T follicular helper cell (primary cell): ENCODE measurements at places on chromosomes 4 and X.

DNA sequence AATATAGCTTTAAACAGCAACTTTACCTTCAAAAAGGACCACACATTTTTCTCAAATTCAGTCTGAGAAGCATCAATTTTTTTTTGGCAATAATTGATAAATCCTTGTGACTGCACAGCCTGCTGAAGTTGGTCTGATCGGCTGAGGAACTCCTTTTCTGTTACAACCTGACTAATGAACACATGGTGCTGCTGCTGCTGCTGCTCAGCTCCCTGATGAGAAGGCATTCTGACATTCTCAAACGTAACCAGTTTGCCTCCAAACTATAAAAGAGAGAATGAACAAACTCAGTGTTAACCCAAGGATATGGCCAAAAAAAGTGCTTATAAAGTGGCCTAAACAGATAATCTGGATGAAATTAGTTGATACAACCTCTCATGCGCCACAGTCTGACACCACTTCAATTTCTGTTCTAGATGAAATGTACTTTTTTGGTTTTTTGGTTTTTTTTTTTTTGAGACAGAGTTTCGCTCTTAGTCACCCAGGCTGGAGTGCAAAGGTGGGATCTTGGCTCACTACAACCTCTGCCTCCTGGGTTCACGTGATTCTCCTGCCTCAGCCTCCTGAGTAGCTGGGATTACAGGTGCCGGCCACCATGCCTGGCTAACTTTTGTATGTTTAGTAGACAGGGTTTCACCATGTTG is 26.5 kb downstream of the SEC31A start:
- DNase-seq = no peak

DNA sequence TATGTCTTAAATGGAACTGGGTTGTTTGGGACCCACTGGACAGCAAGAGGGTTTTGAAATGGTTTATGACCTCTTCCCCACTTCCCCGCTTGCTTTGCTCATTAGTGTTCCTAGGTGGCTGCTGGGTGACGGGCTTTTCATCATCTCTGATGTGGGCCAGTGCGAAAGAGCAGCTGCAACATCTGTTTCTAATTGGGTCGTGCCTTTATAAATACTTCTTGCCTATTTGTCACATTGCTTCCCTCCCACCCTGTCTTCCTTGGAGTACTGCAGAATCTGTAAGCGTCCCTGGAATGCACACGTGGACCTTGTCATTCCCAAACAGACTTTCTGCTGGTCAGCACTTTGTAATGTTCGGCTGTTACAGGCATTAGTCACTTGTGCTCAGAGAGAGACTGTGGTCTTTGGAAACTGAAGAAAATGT is 35.2 kb downstream of the SEPTIN11 start:
- no peak for DNase-seq

- no peak for DNase-seq
Measured at GRCh38 chr4:52103319-52103718, 52.2 kb downstream of the SPATA18 start.

- no peak for DNase-seq
Measured at GRCh38 chrX:39905946-39906345, 191.8 kb downstream of the BCOR start.

- DNase-seq = no peak
Measured at GRCh38 chrX:8204169-8204935, 33.3 kb upstream of the VCX2 start.

- no peak for DNase-seq
Measured at GRCh38 chr4:22167201-22167600, 218.6 kb upstream of the KCNIP4 start.

DNA sequence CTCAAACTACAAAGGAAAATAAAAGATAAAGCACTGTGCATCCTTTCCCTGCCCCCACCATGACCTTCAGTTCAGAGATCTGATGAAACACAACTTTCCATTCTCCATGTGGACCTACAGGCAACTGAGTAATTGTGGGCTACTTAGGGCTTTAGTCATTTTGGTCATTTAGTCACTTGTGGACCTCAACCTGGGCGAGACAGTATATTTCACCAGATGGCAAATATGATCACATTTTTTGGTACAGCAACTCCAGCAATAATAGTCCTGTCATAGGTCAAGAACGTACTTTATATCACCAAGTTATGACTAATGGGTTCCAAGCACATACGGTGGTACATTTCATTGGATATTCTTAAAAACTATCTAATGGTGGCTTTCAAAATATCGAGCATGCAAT is 141.2 kb downstream of the PDGFC start:
- no peak for DNase-seq

DNA sequence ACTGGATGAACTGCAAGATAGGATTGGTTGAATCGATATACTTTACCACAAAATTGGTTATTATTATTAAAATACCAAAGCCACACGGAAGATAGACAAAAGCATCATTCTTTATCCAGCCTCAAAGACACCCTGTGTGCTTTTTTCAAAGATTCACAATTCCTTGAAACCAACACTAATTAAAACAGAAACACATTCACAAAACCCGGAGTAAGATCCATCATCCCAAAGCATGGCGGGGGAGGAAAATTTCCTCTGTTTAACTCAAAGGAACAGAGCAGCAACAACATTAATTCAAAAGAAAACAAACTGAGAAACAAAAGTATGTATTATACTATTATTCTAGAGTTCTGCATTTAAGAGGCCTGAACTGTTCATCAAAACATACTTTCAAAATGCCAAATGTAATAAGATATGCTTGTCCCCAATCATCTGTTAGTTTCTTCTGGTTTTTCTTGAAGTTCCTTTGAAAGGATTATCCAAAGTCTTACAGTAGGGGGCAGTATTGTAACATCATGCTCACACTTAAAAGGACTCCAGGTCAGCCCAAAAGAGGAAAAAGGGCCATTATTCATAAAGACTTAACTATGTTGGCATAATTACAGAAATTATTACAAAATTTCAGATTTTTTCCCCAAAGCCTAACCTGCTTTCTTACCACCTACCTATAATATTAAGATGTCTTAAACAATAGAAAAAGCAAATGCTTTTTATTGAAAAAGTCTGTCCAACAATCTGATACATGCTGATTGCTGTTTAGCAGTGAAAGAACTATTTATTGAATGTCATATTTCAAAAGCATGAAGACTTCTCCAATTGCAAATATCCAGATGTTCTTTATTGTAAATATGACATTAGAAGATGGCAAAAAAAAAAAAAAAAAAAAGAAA is 168.7 kb downstream of the SCFD2 start:
- DNase-seq = no peak

- no peak for DNase-seq
Measured at GRCh38 chrX:68827256-68827655, 1.6 kb upstream of the EFNB1 start.

GRCh38 chrX:132435222-132435621 is 53.6 kb downstream of the MBNL3 start:
- no peak for DNase-seq

DNA sequence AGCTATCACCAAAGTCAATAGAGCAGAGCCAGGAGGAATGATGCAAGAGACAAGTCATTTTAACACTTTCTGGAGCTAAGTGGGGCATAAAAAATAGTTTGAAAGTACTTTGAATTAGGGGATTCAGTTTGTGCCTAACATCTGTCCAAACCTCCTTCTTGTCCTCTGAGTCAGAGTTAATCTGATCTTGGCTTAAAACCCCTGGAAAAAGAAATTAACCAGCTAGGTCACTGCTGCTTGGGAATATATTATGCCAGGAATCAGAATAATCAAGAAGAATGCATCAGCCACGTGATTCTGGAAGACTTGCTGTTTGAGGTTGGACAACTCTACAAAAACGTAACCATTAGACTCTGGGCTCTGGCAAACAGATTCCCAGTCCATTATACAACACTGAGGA is 45.3 kb upstream of the EDA2R start:
- DNase-seq = no peak

- DNase-seq = no peak
Measured at GRCh38 chrX:38004046-38004445, 2.3 kb upstream of the SYTL5 start.
